ENCODE measurements at places on chromosomes 3 and 15. TPM values are rescaled to one million over a fixed set of nuclear protein-coding genes. Genes with fewer than 3 reads are reported as not detected.
A peak's percentile ranks its signal among the peaks of the same experiment; 100 is the strongest.

DNA sequence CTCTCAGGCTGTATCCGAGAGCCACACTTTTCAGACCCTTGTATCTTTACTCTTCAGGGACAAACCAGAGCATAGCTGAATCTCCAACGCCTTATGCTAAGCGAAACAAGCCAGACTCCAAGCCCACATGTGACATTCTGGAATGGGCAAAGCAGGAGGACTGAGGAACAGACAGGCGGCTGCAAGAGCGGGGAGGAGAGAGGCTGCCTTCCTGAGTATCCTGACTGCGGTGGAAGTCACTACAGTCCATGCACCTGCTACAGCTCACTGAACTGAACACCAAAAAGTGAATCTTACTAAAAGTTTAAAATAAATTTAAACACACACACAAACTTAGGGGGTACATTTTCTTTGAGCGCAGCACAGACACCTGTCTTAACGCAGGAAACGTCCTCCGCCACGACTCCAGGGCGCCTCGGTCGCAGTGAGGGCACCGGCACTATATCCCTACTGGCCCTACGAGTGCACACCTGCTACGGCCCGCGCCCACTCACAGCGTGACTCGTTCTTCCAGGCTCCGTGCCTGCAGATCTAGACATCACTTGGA, 1.4 kb downstream of the CYFIP1 start:
- DNase-seq: no peak

- peak; percentile 38 for DNase-seq
These were observed 452 bp upstream of the SV2B start for GRCh38 chr15:91099616-91099994.

Gene TBC1D2B
- polyA plus RNA-seq: 4.7 TPM

DNA sequence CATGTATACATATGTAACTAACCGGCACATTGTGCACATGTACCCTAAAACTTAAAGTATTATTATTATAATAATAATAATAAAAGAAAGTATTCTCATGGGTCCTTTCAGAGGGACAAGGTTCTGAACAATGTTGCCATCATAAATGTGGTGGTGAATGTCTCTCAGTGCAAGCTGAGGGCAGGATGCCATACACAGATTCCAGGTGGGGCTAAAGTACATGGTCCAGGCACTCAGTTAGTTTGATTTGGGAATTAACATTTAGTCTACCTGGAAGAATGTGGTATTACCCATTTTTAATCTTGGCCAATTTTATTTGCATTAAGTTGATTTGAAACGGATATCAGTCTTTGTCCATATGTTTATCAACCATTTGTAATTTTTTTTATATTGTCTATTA, 24.5 kb downstream of the PDE8A start:
- DNase-seq: no peak

Measured in heart right ventricle (tissue), 16 donors.